RPMI8226 (cell line): ENCODE measurements at places on chromosomes 6 and 20.

DNA sequence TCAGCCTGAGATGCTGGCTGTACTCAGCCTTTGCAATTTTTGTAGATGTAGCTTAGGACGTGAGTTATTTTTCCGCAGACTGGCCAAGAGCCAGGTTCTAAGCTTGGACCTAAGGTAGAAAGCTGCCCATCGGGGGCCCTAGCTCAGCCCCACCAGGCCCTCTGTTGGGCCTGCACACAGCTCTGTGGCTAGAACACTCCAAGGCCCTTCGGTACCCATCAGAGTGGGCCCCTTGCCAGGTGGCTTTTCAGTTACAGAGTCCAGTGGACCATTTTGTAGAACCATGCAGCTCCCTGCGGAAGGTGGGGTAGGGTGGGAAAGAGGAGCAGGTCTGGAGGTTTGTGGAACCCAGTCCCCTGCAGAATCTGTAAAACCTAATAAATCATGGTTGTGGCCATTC, 22.6 kb downstream of the UCKL1 start:
- no peak for DNase-seq

GRCh38 chr20:62921119-62921687, 5.1 kb downstream of the DIDO1 start:
- DNase-seq: peak; percentile 75

DNA sequence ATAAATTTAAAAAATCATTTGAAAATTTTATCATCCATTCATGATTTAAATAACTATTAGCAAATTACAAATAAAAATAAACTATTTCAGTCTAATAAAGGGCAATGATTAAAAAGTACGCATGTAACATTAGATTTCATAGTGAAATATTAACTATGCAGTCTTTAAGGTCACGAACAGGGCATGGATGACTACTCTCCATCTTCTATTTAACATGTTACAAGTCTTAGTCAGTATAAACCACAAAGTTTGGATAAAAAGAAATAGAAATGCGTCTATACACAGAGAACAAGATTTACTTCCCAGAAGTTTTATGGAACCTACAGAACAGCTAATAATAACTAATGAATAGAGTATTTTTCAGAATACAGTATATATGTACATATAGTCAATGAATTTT, 1016.0 kb downstream of the EYS start:
- DNase-seq: no peak

DNA sequence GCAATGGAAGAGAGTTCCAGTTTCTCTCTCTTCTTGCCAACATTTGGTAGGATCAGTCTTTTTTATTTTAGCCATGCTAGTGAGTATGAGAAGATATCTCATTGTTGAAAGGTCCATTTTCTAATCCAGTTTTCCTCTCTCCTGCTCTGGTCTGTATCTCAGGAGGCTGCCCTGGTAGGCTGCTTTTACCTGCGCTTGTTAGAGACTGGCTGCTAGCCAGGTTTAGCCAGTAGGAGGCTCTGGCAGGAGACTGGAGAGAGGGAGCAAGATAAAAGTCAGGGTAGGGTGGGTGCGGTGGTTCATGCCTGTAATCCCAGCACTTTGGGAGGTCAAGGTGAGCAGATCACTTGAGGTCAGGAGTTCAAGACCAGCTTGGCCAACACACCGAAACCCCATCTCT, 68.6 kb upstream of the FOXP4 start:
- DNase-seq: no peak

DNA sequence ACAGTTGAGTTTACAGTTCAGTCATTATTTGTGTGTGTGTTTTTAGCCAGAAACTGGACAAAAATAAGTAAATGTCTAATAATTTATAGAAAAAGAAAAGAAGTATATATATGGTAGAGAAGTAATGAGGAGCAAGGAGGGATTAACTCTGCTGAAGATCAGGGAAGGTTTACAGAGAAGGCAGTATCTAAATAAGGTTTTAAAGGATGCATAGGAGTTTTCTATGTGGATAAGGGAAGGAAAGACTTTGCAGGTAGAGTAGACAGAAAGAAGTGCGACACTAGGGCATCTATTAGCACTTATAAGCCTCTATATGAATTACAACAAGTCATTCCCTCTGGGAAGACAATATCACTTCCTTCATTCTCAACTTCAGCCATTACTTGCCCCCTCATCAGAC, 34.3 kb downstream of the ISM1 start:
- no peak for DNase-seq

GRCh38 chr20:37233548-37234253, 27.9 kb downstream of the GHRH start:
- no peak for DNase-seq
